Cortex of kidney (tissue), 1 donor: ENCODE measurements at places on chromosomes 6 and 20.

DNA sequence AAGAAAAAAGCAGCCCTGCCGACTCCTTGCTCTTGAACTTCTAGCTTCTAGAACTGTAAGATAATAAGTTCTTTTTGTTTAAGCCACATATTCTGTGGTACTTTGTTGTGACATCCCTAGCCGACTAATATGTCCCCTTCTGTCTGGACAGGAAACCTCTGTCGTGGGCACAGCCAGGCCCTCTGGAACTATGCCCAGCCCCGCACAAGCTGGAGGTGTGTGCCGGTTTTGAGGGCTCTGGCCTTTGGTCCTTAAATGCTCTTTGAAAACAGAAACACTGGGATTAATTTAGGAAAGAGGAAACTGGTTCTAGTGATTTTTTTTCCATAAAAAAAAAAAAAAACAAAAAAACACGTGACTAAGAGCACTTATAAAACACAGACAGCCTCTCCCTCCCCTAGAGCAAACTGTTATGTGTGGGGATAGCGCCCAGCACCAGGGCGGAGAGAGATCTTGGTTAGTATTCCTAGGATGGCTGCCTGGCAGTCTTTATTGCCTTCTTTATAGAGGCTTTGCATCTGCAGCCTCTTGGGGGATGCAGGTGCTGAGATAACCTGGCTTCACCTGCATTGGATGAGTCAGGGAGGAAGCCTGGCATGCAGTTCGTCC lies 244.3 kb downstream of the NFATC2 start:
- no peak for DNase-seq

- DNase-seq, result no peak
Measured at GRCh38 chr20:50305636-50306477, 115.2 kb downstream of the CEBPB start.

DNA sequence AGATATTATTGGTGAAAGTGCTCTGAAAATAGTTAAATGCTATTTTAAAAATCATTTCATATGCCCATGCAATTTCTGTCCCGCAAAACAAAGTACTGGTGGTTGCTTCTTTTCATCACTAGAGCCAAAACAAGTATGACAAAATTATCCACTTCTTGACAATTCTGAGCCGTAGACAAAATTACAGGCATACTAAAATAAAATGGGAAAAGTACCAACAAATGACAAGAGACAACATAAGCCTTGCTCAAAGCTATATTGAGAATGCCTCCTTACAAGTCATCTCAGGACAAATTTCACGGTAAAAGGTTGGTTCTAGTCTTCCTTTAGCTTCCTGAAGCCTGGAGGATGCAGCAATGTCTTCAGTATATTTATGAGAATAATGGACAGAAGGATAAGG lies 28.9 kb downstream of the NDRG3 start:
- no peak for DNase-seq

DNA sequence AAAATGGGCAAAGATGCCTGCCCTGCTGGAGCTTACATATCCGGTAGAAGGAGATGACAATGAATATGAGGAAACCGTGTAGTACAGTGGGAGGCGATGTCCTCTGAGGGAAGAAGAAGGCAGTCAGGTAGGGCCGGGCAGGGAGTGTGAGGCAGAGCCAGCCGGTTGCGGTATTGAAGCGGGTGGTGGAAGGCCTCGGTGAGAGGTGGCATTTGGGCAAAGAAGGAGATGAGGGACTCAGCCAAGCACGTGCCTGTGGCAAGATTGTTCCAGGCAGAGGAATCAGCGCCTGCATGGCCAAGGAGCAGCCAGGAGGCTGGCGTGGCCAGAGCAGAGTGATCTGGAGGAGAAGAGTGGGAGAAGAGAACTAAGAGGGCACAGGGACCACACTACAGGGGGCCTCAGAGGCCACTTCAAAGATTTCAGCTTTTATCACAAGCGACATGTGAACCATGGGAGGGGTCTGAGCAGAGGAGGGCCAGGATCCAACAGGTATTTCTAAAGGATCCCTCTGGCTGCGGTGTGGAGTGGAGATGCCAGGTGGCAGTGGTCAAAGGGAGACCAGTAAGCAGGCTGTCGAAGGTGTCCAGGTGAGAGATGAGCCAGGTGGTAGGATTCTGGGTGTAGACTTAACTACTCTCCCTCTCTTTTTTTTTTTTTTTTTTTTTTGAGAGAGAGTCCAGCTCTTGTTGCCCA lies 13.8 kb downstream of the MDFI start:
- DNase-seq, result no peak

DNA sequence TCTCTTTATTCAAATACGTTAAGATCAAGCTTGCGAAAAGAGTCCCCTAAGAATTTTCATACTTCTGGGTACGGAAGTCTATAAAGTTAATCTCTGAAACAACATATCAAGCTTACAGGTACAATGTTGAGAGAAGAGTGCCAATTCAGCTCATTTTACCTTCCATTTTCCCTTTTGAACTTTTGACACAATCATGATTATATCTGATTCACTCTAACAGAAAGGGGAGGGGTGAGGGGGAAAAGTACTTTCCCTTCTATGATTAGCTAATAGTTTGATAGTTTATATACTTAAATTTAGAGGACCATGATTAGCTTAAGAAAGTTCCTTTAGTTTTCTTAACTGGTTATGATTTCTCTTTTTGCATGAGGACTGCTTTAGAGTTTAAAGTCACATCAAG lies 33.5 kb downstream of the SNX3 start:
- no peak for DNase-seq

DNA sequence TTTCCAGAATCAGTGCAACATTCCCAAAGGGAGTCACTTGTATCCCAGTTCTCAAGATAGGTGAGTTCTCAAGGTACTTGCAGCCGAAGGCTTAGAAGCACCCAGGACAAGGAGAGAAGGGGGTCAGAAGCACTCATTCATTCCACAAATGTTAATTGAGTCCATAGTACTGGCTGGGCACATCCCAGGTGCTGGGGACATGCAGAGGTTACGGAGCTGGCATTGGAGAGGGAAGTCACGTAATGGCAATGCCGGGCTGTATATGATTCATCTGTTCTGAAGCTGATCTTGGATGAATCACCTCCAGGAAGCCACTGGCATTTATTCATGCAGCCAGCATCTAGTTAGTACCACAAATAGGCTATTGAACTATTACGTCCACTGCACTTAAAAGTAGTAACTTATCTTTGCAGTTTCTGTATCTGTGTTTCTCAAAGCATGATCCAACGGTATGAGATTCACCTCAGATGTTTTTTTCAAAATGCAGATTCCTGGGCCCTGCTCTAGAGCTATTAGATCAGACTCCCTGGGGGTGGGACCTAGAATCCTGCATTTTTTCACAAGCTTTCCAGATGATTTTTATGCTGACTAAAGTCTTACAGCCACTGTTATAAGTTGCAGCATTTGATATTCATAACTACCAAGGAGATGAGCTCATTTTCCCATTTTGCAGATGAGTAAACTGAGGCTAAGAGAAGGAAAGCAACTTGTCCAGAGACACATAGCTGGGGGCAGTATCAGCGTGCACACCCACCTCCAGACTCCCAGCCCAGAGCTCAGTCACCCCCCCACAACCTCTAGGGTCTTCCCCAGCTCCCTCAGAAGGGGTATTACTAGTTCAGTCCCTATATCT lies 44.1 kb upstream of the ID1 start:
- DNase-seq, result no peak
